ENCODE measurements at places on chromosomes 4 and X.

DNA sequence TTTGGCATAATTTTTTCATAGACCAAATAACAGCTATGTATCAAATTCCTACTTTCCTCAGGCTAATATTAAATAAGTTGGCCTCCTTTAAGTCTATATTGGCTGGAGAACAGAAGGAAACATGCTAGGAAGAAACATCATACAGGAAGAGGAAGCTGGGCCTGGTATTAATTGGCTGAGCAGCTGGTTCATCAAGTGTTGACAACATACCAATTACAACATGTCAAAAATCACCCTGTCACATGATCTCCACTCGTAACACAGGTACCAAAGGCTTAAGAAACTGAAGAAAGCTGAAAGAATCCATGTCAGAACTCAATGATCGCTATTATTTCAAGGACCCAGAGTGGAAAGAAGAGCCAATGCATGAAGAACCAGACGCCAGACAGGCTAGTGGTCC, 10.5 kb downstream of the WDFY3 start:
- DNase-seq, result no peak

GRCh38 chr4:145909281-145909715, 29.3 kb downstream of the ZNF827 start:
- DNase-seq, result no peak

DNA sequence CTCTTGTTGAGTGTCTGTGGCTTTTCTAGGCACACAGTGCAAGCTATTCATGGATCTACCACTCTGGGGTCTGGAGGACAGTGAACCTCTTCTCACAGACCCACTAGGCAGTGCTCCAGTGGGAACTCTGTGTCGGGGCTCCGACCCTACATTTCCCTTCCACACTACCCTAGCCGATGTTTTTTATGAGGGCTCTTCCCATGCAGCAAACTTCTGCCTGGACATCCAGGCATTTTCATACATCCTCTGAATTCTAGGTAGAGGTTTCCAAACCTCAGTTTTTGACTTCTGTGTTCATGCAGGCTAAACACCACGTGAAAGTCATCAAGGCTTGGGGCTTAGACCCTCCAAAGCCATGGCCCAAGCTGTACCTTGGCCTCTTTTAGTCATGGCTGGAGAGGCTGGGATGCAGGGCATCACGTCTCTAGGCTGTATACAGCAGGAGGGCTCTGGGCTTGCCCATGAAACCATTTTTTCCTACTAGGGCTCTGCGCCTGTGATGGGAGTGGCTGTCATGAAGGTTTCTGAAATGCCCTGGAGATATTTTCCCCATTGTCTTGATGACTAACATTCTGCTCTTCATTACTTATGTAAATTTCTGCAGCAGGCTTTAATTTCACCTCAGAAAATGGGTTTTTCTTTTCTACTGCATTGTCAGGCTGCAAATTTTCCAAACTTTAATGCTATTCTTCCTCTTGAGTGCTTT, 249.8 kb upstream of the CPEB2 start:
- DNase-seq, result no peak

- DNase-seq, result no peak
These were observed 29.7 kb downstream of the PRRG1 start for GRCh38 chrX:37378830-37379229.

DNA sequence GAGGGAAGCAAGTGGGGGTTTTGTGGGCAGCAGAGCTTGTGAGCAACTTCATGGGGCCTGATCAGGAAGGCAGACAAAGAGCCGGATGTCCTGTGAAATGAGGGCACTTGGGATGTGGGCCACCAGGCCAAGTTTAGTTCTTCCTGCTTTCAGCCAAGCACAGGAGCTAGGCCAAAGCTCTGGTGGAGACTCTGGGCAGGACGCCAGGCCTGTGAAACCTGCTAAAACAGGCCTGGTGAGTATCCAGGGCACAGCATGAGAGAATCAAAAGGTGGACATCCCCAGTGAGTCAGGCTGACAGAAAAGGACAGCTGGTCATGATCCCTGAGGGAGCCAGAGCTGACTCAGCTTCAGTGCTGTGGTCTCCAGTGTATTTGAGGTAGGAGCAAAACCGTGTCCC, 95.7 kb downstream of the NPNT start:
- no peak for DNase-seq

GRCh38 chrX:821327-822107, 190.9 kb downstream of the SHOX start:
- no peak for DNase-seq

DNA sequence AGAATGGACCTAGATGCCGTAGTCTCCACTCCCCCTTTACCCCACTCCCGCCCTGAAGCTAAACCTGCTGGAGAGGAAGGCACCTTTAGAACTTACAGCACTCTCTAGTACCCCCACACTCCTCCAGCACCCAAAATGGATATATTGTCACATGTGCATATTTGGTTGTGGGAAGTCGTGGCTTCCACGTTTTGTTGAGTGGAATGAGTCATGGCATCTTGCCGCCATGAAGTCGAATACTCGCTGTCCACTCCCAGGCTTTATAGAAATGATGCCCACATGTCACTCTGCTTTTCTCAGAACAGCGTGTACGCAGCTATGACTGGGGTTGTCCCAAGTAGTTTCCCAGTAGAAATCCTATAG, 545 bp downstream of the ABCE1 start:
- DNase-seq, result no peak

DNA sequence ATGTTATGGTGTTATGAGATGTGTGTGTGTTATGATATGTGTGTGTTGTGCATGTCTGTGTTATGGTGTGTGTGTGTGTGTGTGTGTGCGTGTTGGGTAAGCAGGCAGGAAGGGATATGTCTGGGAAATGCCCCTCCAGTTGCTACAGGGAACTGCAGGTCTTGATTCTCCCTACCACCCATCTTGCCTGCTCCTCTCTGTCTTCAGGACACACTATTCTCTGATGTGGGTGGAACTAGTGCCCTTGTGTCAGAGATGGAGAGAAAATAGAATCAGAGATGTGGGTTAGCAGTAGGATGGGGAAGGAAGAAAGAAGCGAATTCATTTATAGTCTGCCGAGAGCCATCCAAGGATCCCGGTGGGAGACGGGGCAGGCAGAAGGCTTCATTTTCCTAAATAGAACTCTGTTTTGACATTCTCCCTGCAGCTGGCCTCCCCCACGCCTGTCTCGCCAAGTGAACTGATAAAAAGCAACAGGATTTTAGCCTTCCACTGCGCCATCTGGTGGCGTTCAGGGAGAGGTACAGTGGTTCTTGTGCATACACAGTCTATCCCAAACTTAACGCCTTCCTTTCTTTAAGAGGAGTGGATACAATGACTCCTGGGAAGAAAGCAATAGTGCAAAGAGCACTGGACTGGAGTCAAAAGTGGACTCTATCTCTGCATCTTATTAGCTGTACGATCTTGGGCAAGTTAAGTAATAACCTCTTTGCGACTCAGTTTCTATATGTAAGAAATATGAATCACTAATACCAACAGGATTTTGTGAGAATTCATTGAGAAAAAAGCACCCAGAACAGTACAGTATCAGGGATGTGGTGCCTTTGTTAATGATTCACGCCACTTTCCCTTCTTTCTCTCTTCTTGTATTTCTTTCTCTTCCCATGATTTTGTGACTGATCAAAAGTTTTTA, 14.1 kb upstream of the MGST2 start:
- DNase-seq, result peak; percentile 35

GRCh38 chr4:173835903-173836302, 305.9 kb upstream of the HAND2 start:
- no peak for DNase-seq

GRCh38 chrX:39725928-39726619, 371.7 kb downstream of the BCOR start:
- no peak for DNase-seq

DNA sequence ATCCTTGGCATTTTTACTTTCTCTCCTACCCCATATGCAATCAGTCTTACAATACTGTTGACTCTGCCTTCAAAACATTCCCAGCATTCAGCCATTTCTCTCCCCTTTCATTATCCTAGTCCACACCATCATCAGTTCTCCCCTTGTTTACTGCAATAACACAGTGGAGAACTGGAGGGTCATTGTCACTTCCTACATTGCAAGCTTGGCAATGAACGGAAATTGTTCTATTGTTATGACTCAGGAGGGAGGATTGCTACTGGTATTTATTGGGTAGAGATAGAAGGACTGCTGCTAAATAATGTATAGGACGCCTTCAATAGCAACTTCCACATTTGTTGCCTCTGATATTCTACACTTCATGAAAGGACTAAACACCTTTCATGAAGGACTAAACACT, 231.8 kb downstream of the BANK1 start:
- no peak for DNase-seq

DNA sequence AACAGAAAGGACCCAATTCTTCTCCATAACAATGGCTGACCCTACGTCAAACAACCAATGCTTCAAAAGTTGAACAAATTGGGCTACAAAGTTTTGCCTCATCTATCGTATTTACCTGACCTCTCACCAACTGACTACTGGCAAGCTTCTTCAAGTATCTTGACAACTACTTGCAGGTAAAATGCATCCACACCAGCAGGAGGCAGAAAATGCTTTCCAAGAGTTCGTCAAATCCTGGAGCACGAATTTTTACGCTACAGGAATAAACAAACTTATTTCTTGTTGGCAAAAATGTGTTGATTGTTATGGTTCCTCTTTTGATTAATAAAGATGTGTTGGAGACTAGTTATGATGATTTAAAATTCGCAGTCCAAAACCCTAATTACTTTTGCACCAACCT, 6.7 kb upstream of the GAB1 start:
- no peak for DNase-seq

DNA sequence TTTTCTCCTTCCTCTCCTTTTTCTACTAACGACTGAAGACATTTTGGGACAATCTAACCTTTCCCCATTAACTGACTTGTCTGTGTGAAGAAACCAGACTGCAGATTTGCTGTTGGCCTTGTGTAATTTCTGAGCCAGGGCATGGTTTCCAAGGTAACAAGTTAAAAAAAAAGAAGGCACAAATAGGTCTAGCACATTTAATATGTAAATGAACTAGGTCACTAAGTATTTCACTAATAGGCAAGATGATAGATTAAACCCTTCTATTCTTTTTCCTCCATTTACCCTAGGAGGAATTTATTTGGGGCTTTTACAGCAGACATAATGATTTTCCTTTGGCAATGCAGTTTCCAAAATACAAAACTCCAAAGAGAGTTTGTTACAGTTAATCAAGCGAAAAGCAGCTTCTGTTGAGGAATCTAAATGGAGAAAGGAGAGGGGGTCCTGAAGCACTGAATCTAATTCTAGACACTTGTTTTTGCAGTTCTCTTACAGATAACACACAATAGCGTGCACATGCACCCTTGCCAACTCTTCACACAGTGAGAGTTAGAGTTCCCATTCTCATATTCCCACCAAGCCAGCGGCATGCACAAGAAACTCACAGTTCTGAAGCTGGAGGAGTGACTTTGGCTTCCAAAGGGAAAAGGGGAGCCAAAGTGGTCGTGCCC, 72.0 kb downstream of the TSPAN5 start:
- no peak for DNase-seq

GRCh38 chr4:61994036-61994435, 793.9 kb downstream of the ADGRL3 start:
- DNase-seq, result no peak

- no peak for DNase-seq
These were observed 28.1 kb downstream of the CLNK start for GRCh38 chr4:10656420-10656819.

DNA sequence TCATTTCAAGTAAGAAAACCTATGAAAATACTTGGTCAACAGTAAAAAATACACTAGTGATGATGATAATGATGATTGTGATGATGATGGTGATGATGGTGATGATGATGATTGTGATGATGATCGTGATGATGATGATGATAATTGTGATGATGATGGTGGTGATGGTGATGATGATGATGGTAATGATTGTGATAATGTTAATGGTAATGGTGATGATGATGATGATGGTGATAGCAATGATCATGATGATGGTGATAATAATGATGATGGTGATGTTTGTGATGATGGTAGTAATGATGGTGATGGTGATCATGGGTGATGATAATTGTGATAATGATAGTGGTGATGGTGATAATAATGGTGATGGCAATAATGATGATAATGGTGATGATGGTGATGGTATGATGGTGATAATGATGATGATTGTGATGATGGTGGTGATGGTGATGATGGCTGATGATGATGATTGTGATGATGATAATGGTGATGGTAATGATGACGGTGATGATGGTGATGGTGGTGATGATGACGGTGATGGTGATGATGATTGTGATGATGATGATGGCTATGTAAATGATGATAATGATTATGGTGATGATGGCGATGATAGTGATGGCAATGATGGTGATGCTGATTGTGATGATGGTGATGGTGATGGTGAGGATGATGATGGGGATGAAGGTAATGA, 62.1 kb downstream of the VCX3A start:
- DNase-seq, result no peak

DNA sequence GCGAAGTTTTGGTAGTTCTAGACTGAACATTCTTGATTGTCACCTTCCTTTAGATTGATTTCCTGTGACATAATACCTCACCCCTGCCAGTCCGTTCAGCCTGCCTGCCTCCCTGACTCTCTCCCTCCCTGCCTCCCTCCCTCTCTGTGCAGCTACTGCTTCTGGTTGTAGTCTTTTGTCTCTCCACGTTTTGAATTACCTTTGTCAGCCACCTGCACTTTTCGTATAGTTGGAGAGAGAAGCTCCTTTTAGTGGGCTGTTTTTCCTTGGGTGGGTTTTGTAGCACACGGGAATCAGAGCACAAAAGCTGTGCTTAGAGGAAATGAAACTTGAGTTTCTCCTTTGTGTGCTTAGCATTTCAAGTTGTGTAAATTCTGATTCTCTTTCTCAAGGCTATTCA, 32.6 kb upstream of the MSMO1 start:
- no peak for DNase-seq

- no peak for DNase-seq
These were observed 2394.2 kb upstream of the AGA start for GRCh38 chr4:179836179-179837075.

DNA sequence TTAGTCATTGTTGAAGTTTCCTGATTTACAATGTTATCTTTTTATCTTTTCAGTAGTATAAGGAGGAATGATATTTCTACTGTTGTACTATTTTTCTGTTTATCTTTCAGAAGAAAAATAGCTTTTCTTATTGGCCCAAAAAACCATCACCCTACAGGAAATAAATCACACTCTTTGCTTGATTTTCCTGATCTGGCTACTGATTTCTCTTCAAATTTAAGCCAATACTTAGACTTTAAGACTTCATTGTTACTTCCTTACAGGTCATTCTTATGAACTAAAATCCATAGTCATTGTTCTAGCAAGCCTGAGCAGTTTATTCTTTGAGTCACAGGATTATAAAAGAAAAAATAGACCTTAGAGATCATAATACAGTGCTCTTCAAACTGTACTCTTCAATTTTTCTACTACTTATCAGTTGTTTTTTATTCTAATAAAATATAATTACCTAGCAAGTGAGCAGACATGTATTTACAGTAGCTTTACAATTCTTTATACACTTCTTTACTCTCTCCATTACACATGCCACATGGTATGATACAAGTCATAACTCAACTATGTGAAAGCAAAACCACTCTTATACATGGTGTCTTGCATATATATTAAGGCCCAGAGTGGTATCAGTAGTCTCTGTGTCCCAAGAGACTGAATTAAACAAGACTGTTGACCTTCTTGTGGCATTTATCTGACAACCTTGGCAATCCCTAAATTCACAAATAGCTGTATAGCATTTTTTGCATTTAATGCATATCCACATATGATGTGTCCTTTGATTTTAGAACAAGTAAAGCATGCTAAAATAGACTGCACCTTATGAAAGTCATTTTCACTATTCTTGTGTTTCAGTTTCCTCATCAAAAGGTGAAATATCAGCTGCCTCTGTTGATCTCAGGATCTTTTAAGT, 47.9 kb downstream of the TET2 start:
- DNase-seq, result peak; percentile 9
